ENCODE measurements at places on chromosomes 4 and X.
A peak's percentile ranks its signal among the peaks of the same experiment; 100 is the strongest.

GRCh38 chr4:2364654-2365053 is 53.8 kb downstream of the ZFYVE28 start:
- DNase-seq: peak; percentile 47

- no peak for DNase-seq
These were observed 38.6 kb downstream of the GASK1B start for GRCh38 chr4:158134222-158134621.

GRCh38 chrX:52923781-52924241 is 26.7 kb downstream of the FAM156B start:
- no peak for DNase-seq

DNA sequence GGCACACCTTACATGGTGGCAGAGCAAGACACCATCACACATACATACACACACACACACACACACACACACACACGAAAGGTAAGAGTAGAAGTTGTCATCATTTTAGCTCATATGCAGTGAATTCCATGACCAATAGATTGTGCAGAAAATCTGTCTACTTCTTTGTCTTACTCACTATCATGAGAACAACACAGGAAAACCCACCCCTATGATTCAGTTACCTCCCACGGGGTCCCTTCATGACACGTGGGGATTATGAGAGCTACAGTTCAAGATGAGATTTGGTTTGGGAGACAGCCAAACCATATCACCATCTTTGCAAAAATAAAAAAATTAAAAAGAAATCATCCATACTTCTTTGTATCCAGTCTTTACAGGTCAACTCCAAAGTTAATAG is 221.1 kb downstream of the BMPR1B start:
- DNase-seq: no peak

- DNase-seq: no peak
These were observed 46.0 kb upstream of the TMPRSS11F start for GRCh38 chr4:68175562-68176155.

GRCh38 chr4:84680956-84681355 is 98.0 kb downstream of the CDS1 start:
- DNase-seq: no peak

All from activated gamma-delta T cell treated with Interleukin-2 at 50 U/mL for 16 hours (primary cell).